Fibroblast of pulmonary artery (primary cell): ENCODE measurements at places on chromosomes 6 and 20.
A peak's percentile ranks its signal among the peaks of the same experiment; 100 is the strongest.

GRCh38 chr20:53839423-53840176 lies 230.8 kb downstream of the BCAS1 start:
- no peak for DNase-seq

DNA sequence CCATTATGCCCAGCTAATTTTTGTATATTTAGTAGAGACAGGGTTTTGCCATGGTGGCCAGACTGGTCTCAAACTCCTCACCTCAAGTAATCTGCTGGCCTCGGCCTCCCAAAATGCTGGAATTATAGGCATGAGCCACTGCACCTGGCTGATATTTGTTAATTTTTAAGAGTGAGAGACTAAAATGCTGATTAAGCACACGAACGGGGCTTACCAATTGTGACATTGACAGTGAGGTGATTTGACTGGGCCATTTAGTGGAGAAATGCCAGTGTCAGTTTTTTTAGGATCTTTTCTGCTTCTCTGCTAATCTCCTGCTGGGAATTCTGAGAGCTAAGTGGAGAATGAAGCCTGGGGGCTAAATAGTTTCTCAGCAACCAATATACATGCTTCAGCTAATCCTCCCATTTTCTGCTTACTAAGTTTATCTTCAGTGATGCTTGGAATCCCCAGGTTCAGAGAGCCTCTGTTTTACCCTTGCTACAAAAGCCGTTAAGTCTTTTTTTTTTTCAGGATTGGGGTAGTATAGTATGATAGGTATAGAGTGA lies 9.8 kb upstream of the DEFB123 start:
- no peak for DNase-seq

- no peak for DNase-seq
Observed at GRCh38 chr6:14639983-14640599, 522.5 kb downstream of the CD83 start.

DNA sequence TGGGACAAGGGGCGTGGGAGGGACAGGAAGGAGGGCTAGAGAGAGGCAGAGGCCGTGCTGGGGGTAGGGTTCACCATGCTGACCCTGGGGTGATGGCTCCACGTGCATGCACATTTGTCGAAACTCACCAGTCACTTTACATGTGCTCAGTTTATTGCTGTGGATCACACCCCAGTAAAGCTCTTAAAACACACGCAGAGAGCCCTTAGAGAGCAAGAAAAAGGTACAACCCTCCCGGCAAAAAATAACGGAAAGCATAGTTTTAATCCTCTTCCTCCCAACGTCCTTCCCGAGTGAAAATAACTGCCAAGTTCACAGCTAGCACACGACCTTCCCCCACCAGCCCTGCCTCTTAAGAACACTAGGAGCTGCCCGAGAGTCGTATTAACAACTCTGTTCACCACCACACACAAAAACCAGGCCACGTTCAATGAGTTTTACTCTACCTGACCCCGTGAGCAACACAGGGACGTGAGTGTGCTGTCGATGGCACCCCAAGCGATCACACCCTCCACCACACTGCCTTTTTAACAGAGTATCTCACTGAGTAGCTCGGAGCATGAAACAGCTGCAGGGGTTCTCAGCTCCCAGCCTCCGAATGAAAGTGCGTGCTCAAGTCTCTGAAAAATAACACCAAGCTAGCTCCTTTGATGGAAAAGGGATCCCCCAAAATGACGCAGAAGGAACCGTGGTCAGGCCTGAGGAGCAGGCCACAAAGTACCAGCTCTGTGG lies 39.7 kb downstream of the TAF4 start:
- DNase-seq = peak; percentile 82

GRCh38 chr20:59207742-59208357 lies 44.2 kb downstream of the ZNF831 start:
- peak; percentile 4 for DNase-seq

GRCh38 chr20:1401451-1401907 lies 8.6 kb upstream of the FKBP1A start:
- DNase-seq = no peak

DNA sequence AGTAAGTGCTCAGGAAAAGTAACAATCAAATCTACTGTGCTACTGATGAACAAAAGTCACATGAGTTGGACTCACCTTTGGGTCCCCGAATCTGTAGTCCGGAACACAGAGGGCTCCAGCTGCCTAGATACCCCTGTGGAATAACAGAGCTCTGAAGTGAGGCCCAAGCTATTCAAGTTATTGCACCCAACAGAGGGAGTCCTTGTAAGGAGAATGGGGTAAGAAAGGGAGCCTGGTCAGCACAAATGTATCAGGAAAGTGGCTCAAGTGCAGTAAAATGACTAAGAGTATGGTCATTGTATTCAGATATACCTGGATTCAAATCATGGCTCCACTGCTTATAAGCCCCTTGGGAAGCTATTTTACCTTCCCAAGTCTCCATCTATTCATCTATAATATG lies 20.9 kb downstream of the EDN1 start:
- DNase-seq = peak; percentile 37

DNA sequence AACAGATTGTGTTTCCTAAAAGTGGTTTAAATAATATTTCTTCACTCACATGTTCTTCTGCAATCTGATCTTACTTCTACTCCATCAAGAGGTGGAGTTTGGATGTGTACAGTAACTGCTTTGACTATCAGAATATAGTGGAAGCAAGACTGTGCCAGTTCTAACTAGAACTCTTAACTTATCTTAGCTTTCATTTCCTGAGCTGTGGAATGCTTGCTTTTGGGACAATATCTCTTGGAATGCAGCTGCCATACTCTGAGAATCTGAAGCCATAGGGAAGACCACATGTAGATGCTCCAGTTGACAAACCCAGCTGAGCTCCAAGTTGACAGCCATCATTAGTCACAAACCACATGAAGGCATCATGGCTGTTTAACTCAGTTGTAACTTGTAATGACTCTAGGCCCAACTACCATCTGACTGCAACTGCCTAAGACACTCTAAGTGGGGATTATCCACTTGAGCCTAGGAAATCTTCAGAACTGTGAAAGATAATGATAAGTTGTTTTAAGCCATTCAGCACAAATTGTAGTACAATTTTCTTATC lies 40.8 kb upstream of the MAN1A1 start:
- DNase-seq = peak; percentile 11

- peak; percentile 6 for DNase-seq
Observed at GRCh38 chr6:67129780-67130179, 1422.8 kb upstream of the EYS start.

DNA sequence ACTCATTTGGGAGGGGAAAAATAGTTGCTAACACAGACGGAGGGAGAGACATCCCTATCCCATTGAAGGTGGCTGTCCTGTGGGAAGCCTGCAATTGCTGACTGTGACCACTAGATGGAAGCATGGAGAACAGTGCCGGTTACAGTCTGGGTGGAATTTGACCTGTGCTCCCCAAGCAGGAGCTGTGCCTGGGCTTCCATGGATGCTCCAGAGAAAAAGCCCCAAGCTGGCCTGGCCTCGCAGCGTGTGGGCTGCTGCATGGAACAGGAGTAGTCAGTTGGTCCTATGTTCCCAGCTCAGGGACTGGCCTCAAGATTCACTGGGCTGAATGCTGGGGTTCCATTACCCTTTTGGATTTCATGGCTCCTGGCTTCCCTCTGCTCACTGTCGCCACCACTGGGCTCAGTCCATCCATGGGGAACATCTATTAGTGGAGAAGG lies 116.3 kb upstream of the CHD6 start:
- DNase-seq = peak; percentile 59

- no peak for DNase-seq
Observed at GRCh38 chr6:28333599-28334018, 2.3 kb downstream of the ZSCAN31 start.

DNA sequence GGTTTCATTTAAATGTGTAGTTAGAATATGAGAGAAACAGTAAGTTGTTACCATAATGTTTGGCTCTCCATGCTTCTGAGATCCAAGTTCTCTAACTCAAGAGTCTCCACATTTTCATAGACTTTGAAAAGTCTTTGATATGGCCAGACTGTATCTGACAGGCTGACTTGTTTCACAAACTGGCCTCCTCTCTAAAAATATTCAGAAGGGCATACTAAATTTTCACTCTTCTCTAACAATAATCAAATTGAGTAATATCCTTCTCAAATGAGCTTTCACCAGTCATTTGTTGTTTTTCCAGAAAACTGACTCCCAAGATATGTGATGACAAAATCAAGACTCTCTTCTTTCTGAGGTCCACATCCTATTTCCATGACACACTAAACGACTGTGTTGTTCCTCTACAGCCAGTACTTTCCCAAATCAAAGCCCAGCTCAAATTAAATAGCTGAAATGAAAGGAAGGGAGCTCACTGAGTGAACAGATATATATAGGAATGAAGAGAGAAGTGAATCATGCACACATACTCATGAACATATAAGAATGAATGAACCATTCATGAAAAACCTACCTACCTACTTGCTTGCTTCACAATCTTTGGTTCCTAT lies 15.1 kb downstream of the HIVEP2 start:
- peak; percentile 63 for DNase-seq

- DNase-seq = peak; percentile 89
Observed at GRCh38 chr6:113496166-113496565, 361.0 kb upstream of the MARCKS start.

DNA sequence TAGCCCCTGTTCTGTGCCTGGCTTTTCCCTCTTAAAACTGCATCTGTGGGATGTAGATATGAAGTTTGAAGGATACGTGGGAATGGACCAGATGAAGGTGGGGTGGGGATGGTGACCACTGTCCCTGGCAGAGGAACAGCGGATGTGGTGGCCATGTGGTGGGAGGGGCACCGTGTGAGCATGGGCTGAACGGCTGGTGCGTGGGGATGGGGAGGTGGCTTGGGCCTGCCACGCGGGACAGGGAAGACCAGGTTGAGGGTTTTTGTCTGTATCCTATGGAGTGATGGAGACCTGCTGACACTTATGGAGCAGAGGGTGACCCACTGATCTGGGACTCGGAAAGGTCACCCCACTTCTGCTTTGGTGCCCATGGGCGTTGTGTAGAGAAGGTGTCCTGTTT lies 19.2 kb downstream of the PHACTR3 start:
- no peak for DNase-seq
